Cardiac muscle cell (in vitro differentiated cells and primary cell): ENCODE measurements at places on chromosomes 7 and 10. TPM values are rescaled to one million over a fixed set of nuclear protein-coding genes. Genes with fewer than 3 reads are reported as not detected.

COL17A1 gene
- not detected in 2 replicates for total RNA-seq

LARP4B gene
- 35.3 and 36.2 TPM in 2 replicates for total RNA-seq

GPR146 gene
- total RNA-seq: 11.2 and 16.3 TPM in 2 replicates

PRF1 gene
- total RNA-seq: 0.07 TPM in 1 of 2 replicates, not detected in the other

ZNF680 gene
- total RNA-seq: 10.0 and 12.2 TPM in 2 replicates

CHST15 gene
- total RNA-seq: 1.9 and 2.0 TPM in 2 replicates

CALML5 gene
- total RNA-seq: not detected in 2 replicates

PAPOLB gene
- total RNA-seq: 0.28 and 0.39 TPM in 2 replicates

GLCCI1 gene
- 4.1 and 8.6 TPM in 2 replicates for total RNA-seq

CNTNAP2 gene
- 2.1 and 4.8 TPM in 2 replicates for total RNA-seq

FKBP6 gene
- total RNA-seq: not detected in 2 replicates

SLC13A1 gene
- not detected in 2 replicates for total RNA-seq

INPP5F gene
- 15.7 and 19.9 TPM in 2 replicates for total RNA-seq

IKZF1 gene
- 0.30 and 0.67 TPM in 2 replicates for total RNA-seq

MNX1 gene
- 0.56 and 0.77 TPM in 2 replicates for total RNA-seq

TCAF2 gene
- total RNA-seq: 0.21 and 1.6 TPM in 2 replicates

LCOR gene
- total RNA-seq: 9.9 and 22.2 TPM in 2 replicates

SMKR1 gene
- 0.39 TPM in 1 of 2 replicates, not detected in the other for total RNA-seq

INTS15 gene
- 28.5 and 37.8 TPM in 2 replicates for total RNA-seq

TOMM7 gene
- 58.7 and 113 TPM in 2 replicates for total RNA-seq

ZNF736 gene
- total RNA-seq: 0.54 and 3.8 TPM in 2 replicates

FAM25G gene
- total RNA-seq: not detected in 2 replicates

LZTS2 gene
- total RNA-seq: 156 and 168 TPM in 2 replicates

NCF1 gene
- 0.18 and 0.39 TPM in 2 replicates for total RNA-seq

SFTPD gene
- total RNA-seq: 0.15 and 1.1 TPM in 2 replicates

SEMA3A gene
- total RNA-seq: 35.9 and 37.3 TPM in 2 replicates

CNPY1 gene
- total RNA-seq: 0.15 TPM in 1 of 2 replicates, not detected in the other

COL28A1 gene
- 0.21 and 0.83 TPM in 2 replicates for total RNA-seq

MALSU1 gene
- total RNA-seq: 72.7 and 99.5 TPM in 2 replicates

LRRC27 gene
- total RNA-seq: 12.8 and 19.0 TPM in 2 replicates
